ENCODE measurements at places on chromosomes 1 and 21.
A peak's percentile ranks its signal among the peaks of the same experiment; 100 is the strongest.

- peak; percentile 84 for DNase-seq
Observed at GRCh38 chr1:242243472-242243871, 244.6 kb upstream of the MAP1LC3C start.

DNA sequence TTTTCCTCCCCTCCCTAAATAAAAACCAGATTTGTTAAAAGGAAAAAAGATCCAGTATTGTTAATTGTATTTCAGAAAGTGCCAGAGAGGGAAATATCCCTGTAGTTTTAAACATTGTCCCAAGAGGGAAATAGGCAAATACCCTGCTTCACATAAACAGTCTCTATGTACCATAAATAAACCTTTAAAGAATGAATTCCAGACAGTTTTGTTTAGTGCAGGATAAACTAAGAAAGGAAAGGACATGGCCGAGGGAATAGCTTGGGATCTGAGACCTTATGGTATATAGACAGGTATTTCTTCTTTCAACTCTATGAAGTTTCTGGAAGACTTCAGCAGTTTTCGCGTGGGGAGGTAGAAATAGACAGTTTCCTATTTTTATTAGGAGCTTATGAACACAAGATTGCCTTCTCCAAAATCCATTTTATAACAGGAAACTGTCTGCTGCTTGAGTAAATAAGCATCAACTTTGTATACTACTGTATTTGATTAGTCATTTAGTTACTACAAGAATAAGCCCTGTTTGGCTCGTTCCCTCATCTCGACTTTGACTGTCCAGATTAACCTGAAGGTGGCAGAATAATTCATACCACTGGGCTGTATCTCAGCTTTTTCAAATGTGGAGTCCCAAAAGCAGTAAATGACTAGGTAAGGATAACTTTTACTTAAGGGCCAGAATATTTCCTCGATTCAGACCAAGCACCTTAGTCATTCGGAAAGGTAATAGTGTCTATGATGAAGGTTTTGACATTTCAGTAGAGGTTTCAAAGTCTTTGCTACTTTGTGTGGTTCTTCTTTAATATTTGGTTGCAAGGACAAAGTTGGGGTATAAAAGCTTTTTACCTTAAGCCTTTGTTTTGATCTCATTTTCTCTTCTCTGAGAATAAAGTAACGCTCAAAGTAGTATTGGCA lies 177.5 kb downstream of the VPS13D start:
- DNase-seq: no peak

DNA sequence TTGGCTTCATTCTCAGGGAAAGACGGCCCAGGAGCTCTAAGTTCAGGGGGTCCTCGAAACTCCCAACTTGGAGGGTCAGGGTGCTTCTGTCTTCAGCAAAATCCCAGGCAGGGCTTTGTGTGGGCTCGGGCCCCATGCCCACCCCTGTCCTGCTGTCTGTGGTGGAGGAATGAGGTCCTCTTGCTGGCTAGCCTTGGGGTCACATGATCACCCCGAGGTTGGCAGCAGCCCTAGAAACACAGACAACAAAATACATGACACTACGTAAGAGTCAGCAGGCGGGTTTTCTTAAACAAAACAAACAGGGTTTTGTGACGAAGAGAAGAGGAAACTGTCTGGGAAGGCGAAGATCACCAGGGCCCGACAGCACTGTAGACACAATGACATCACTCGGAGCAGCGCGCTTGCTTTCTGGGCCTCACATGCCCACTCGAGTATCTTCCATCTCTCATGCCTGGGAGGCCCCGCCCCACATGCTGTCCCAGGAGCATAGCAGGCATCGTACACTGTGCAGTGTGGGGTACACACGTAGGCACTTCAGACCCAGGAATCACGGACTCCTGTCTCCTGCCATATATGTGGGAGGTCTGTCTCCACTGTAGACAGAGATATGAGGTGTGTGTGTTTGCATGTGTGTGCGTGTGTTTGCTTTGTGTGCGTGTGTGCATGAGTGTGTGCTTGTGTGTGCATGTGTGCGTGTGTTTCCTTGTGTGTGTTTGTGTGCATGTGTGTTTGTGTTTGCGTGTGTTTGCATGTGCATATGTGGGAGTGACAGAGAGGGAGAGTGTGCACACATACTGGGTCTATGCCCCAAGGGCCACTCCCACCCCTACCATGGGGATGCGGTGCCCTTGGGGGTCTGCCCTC lies 94.7 kb downstream of the SIK1 start:
- DNase-seq: no peak

GRCh38 chr1:47440599-47441081 lies 2.8 kb downstream of the FOXD2 start:
- DNase-seq: no peak

DNA sequence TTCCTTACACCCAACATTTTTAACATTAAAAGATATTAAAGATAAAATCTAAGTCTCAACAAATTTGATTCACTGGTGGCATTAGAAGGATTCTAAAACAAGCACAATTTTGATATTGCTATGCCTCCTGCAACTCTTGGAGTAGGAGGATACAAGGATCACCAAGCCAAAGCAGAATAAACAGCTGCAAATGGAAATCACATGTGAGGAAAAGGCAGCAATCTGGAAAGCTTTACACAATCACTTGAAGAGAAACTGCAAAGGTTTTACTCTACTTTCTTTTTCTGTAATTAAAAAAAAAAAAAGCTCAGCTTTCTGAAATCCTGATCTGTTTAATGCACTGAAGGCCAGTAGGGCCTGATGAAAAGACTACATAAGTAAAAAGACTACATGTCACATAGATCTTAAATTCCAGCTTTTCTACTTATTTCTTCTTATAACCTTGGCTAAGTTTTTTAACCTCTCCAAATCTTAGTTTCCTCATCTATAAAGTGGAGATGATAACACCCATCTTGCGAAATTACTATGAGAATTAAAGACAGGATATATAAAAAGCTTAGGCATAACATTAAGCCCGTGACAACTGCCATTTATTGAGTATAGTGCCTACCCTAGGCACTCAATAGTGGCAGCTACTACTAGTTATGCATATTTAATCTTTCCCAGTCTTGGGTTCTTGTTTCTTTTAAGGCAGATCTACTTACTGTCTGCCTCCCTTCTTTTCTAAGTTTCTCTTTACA lies 73.5 kb downstream of the EPS15 start:
- DNase-seq: no peak

GRCh38 chr21:39400173-39400572 lies 45.4 kb downstream of the LCA5L start:
- DNase-seq: no peak

GRCh38 chr1:70528590-70529333 lies 117.7 kb downstream of the CTH start:
- DNase-seq: no peak

GRCh38 chr1:200473698-200474371 lies 64.0 kb upstream of the ZNF281 start:
- no peak for DNase-seq

DNA sequence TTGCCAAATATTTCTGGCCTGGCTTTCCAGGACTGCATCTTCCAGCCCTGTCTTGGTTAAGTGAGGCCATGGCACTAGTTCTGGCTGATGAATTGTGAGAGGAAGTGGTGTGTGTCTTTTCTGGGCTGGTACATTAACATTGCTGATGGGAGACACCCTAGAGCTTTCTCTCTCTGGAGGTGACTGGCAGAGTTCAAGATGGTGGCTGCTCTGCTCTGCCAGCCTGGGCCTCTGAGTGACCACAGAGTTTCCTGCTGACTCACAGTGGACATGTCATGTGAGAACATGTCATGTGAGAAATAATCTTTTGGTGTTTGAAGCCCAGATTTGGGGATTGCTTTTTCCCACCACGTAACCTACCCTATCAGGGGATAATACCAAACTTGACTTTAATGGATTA lies 218.0 kb upstream of the KIAA0040 start:
- no peak for DNase-seq

DNA sequence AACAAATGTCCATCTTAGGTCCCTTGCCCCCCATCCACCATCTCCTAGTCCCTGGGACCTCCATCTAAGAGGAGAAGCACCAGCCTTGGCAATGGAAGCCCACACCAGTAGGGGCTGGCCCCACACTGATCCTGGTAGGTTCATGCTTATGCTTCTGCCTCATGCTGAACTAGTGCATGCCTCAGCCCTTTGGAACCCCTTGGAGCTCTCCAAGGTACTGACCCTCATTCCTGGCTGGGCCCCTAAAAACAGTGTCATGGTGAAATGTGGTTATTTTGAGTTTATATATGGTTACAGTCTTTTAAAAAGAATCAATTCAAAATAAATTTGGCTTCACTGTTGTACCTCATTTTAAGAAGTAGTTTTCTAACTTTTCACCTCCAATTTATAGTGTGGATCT lies 108.3 kb downstream of the HIVEP3 start:
- DNase-seq: no peak

GRCh38 chr1:192943522-192943921 lies 115.6 kb downstream of the UCHL5 start:
- no peak for DNase-seq

- no peak for DNase-seq
Observed at GRCh38 chr1:192521734-192522133, 53.8 kb upstream of the RGS1 start.

DNA sequence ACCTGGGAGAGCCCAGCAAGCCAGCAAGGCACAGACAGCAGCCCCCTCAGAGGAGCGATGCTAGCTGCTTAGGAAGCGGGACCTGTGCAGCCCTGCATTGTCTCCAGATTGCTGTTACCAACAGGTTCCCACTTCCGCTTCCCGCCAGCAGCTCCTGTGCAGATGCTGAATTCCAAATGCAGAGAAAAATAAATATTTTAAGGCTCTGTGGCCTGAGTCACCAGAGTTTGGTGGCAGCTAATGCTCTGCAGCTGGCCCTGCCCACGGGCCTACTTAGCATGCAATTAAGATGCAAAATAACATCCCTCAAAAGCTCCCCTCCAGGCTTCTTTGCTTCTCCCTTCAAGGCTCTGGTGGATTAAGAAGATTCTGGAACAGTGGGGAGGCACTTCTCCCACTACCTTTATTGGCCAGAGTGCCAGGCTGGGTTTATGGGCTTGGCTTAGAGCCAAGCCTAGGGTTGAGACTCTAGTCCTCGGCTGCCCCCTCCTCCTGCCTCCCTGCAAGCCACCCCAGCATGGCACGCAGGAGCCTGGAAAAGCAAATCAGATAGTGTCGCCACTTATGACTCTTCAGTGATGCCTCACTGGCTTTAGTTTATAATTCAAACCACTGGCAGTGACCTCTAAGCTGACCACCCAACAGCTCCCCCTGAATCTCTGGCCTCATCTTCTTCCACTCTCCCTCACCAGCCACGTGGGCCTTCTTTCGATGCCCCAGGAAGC lies 207.1 kb upstream of the ZC3H12A start:
- DNase-seq: no peak

DNA sequence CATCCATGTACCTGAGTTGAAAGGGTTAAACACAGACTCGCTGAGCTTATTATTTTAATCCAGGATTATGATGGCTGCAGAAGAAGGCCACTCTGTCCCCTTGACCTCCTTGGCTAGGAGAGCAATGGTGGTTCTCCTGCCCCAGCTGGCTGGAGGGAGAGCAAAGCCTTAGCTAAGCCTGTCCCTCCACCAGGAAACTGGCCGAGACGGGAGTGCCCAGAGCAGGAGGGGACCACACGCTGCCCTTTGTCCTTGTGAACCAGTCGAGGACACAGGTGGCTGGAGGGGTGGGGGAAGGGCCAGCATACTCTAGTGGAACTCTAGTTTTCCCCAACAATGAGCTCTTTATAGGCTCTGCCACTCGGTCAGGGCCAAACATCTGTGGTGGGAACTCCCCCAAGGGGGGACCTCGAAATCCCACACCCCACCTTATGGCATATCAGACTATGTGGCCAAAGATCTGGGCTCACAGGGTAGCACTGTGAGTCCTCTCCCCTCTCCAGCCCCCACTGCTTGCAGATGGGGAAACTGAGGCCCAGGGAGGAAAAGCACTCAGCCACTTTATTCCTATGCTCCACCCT lies 12.9 kb downstream of the KIAA1614 start:
- DNase-seq: no peak

- DNase-seq: no peak
Observed at GRCh38 chr1:219304227-219305226, 130.8 kb downstream of the LYPLAL1 start.

DNA sequence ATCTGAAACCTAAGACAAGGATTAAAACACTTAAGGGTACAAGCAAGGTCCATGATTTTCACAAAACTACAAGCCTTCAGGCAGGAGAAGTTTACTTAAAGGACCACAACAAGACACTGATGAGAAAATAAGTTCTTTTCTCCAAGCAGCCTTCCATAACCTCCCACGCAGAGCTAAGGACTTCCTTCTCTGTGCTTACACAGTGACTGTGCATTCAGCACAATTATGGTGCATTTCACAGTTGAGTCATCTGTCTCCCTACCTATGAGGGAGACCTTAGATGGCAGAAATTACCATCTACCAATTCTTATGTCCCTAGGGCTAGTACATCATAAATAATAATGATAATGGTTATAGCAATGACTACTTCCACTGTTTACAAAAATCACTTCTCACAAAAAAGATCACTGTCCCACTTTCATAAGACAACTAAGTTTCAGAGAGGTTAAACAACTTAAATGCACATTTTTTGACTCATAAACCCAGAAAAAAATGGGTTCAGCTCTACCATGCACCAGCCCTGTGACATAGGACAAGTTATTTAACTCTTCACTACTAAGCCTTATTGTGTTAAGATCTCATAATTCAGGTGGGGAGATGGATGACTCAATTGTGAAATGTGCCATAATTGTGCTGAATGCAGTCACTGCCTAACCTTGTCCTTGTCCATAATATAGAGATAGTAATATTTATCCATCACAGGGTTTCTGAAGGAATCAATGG lies 45.3 kb downstream of the TARBP1 start:
- DNase-seq: no peak

- no peak for DNase-seq
Observed at GRCh38 chr21:44416193-44416592, 39.1 kb upstream of the LRRC3 start.

DNA sequence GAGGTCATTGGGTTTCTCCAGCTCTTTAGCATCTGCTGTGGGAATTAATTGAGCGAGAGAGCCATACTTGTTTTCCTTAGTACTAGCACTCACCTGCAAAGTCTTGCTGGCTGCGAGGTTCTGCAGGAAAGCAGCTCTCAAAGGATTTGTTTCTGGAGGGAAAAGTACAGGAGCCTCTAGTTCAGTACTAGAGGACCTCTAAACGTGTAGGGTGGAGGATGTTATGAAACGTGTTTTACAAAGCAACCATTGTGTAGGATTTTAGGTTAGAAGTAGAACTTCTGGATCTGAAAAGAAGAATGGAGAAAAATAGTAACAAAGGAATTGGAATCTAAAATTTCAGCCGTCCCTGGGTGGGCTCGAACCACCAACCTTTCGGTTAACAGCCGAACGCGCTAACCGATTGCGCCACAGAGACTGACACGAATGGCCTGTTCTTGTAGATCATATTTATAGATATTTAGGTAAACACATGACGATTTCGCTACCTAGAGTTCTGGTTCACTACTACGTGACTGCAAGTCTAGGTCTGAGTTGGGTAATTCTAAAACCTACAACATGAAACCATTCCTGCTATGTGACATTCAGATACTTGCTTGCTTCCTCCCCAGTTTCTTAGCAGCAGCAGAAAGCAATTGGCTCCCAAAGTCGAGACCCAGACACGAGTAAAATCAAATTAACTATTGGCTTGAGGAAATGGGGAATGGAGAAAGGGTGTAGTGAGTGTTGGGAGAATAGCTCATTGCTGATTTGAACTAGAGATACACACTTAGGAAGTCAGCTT lies 60.2 kb upstream of the CFAP126 start:
- no peak for DNase-seq
